Lower leg skin (tissue), 4 donors: ENCODE measurements at places on chromosomes 1 and 21. TPM values are rescaled to one million over a fixed set of nuclear protein-coding genes. Genes with fewer than 3 reads are reported as not detected.

C1orf94 gene
- not detected for total RNA-seq

- DNase-seq, result no peak
Observed at GRCh38 chr1:59705466-59706302, 109.1 kb upstream of the HOOK1 start.

EPHA10 gene
- total RNA-seq, result 0.37 TPM

GRCh38 chr1:210087058-210087457 is 145.5 kb upstream of the SERTAD4 start:
- DNase-seq, result no peak

DNAJB4 gene
- 9.3 TPM for total RNA-seq

SPRR1B gene
- total RNA-seq, result 94.9 TPM

PIGR gene
- 2.0 TPM for total RNA-seq

DNA sequence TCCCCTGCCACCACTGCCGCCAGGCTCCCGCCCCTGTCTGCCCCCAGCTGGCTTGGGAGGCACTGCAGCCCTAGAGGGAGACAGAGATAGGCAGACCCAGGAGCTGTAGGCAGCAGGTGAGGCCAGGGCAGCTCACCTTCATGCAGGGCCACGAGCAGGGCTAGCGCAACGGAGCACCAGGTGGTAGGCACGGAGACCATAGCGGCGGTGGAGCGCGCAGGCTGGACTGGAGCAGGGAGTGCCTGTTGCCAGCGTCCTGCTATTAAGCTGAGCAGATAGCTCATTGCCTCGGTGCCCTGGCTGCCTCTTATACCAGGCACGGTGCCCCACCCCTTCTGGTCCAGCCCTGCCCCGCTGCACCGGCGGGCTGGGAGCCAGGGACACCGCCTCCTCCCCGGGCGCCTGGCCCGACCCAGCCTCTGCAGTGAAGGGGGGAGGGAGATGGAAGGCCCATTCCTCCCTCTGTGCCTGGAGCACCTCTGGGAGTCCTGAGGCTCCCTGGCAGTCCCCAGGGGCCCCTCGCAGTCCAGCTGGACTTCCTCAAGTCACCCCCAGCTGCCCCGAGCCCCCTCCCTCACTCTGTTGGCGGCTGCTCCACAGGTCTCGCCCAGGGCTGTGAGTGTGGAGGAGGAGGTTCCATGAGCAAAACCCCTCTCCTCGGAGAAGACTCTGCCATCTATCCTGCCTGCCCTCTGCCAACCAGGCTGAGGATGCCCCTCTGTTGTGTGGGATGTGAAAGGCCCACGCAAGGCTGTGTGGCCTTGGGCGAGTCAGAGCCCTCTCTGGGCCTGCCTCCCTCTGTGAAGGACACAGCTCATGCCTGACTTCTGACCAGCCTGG is at the start of gene EDN2:
Gene EDN2, minus strand, starts transcription at position 282 of the 840 bp plus-strand sequence. Its CDS starts 82 bp downstream, at position 200.
- DNase-seq, result no peak

DNA sequence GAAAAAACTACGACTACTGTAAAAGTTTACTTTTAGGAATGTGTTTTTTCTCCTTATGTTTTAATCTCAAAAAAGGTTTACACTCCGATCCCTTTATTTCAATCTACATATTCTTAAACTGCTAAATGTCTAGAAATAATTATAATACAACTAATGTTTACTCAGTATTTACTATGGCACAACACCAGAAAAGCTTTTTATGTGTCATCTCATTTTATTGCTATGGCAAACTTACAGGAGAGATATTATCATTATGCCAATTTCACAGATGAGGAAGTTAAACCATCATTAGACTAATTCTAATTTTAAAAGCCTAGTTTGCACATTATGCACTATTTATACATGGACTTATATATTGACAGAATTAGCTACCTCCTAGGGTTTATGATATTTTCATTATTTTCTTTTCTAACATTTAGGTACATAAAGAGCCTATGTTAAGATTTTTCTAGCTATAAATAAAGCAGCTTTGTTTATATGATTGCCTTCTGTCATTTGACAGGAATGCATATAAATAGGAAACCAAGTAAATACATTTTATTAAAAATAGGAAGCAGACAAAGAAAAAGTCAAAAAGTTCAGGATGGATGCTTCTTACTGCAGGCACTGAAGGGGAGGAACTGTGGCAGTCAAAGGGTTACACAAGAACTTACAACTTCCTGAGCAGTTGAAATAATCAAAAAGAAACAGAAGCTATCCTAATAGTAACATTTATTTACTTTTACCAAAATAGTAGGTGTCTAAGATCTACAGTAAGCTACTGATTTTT is 442.4 kb downstream of the LTN1 start:
- DNase-seq, result no peak

- DNase-seq, result peak; percentile 16
Observed at GRCh38 chr1:222310836-222311235, 237.1 kb downstream of the HHIPL2 start.

DNA sequence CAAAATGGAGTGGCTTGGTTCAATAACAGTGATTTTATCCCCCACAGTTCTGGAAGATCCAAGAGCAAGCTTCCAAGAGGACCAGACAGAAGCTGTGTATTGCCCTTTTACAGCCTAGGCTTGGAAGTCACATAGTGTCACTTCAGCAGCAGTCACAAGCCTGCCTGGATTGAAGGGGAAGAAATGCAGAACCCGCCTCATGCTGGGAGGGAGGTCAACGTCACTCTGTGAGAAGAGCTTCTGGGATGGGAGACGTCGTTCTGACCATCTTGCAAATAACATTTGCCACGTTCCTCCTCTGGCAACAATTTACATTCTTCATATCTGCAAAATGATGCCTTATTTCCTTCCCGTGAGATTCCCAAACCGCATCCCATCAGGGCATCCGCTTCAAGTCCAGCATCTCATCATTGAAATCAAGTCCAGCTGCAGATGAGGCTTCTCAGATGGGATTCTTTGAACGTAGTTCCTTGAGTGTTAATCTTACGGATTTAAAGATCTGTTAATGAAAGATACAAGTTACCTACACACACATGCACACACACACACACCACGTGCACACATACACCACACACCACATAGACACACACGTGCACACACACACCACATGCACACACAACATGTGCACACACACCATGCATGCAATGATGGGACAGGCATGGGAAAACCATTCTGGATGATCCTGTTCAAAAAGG is 23.9 kb upstream of the KIF1B start:
- no peak for DNase-seq

S100A4 gene
- total RNA-seq, result 125 TPM

CSMD2 gene
- 0.11 TPM for total RNA-seq

- DNase-seq, result no peak
Observed at GRCh38 chr1:165678509-165678908, 19.9 kb downstream of the ALDH9A1 start.

LY9 gene
- total RNA-seq, result 1.1 TPM

DNA sequence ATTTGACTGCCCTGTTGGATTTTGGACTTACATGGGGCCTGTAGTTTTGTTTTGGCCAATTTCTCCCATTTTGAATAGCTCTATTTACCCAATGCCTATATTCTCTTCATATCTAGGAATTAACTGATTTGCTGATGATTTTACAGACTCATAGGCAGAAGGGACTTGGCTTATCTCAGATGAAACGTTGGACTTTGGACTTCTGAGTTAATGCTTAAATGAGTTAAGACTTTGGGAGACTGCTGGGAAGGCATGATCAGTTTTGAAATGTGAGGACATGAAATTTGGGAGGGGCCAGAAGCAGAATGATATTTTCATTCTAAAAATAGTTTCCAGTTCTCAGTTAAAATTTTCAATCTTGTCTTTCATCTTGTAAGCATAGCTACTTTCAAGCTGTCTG is 222.3 kb downstream of the COP1 start:
- no peak for DNase-seq

DNA sequence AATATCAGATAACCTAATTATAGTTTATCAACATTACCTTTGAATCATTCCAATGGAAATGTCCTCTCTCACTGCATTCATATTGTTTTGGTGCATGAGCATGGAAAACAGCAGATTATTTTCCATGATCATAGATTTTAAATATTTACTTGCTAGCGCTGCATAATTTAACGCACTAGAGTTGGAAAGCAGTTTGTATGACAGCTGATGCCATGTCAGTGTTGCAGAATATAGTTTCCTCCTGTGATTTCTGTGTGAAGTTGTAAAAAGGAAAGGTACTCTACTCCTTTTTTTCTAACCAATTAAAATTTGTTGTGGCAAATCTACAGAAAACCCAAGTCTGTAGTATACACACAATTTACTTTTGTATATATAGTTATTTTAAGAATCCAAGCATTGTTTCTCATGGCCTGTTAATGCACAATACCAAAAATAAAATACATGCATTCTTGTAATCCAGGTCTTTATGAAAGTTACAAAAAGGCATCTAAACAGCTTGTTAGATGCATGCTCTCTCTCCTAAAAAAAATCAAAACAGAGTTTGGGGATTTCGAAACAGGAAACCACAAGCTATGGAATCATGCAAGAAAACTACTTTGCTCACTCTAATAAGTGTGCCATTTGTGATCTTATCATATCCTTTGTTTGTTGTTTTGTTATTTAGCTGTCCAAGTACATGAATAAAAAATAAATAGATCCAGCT is 1.9 kb upstream of the ATG4C start:
- no peak for DNase-seq

GRCh38 chr1:170556917-170557316 is 25.0 kb downstream of the GORAB start:
- DNase-seq, result no peak

DNA sequence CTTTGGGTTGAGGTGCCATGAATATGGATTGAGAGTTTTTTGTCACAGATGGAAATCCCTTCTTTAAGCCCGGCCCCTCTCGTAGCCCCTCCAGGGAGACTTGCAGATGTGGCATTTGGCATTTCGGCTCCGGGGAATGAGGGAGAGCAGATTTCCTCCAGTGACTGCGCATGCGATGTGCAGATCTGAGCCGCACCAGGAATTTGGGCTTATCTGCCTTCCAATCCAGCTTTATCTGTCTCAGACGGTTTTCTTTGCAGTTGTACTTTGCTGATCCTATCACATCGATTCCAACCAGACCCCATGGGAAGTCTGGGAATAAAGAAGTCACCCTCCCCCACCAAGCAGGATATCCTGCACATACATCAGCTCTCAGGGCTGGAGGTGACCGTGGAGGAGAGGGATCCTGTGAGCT is 11.7 kb downstream of the KIF26B start:
- DNase-seq, result no peak

DNA sequence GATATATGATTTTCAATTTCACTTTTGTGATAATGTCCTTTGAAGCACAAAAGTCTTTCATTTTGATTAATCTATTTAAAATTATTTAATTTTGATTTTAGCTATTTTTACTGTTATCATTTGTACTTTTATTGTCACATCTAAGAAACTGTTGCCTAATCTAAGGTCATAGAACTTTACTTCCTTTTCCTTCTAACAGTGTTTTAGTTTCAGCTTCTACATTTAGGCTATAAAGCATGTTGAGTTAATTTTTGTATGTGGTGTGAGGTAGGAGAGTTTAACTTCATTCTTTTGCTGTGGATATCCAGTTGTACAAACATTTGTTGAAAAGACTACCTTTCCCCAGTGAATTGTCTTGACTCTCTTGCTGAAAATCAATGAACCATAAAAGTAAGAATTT is 204.5 kb downstream of the TM2D1 start:
- DNase-seq, result no peak

- DNase-seq, result no peak
Observed at GRCh38 chr21:38702196-38702595, 103.5 kb upstream of the ETS2 start.

DNA sequence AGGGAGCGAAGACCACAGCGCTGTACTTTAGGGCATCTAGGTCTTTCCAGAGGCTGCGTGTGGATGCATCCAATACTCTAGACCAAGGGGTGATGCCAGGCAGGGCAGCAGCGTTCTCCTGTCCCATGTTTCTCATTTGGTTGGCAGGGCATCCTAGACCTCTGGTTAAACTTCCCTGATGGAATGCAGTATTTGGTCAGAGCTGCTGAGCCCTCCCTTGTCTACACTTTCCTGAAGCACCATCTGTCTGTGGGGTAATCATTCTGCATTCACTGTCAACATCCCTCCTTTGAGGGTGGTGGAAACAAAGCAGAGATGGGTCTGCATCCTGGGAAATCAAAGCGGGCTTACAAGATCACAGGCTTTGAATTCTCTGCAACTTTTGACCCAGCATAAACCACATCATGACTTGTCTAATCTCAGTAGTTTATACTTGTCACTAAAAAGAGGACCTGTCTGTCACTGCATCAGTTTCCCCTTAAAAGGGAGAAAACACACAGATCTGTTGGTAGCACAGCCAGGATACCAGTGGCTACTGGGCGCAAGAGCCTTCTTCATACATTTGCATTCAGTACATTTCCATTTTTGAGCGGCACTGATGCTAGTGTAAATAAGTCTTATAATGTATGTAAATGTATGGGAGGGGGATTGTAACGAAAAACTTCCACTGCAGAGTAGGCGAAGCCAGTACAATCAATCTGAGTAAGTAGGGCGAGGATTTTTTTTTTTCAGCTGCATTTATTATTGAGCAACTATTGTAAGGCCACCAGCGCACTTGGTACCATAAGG is 106.3 kb downstream of the GALNT2 start:
- DNase-seq, result peak; percentile 6

DNA sequence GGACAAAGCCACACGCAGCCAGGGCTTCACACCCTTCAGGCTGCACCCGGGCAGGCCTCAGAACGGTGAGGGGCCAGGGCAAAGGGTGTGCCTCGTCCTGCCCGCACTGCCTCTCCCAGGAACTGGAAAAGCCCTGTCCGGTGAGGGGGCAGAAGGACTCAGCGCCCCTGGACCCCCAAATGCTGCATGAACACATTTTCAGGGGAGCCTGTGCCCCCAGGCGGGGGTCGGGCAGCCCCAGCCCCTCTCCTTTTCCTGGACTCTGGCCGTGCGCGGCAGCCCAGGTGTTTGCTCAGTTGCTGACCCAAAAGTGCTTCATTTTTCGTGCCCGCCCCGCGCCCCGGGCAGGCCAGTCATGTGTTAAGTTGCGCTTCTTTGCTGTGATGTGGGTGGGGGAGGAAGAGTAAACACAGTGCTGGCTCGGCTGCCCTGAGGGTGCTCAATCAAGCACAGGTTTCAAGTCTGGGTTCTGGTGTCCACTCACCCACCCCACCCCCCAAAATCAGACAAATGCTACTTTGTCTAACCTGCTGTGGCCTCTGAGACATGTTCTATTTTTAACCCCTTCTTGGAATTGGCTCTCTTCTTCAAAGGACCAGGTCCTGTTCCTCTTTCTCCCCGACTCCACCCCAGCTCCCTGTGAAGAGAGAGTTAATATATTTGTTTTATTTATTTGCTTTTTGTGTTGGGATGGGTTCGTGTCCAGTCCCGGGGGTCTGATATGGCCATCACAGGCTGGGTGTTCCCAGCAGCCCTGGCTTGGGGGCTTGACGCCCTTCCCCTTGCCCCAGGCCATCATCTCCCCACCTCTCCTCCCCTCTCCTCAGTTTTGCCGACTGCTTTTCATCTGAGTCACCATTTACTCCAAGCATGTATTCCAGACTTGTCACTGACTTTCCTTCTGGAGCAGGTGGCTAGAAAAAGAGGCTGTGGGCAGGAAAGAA is 8.1 kb downstream of the PSRC1 start:
- DNase-seq, result no peak

ADGRL4 gene
- 8.6 TPM for total RNA-seq
